Left lung (tissue), 14 donors: ENCODE measurements at places on chromosomes 11 and 22.

DNA sequence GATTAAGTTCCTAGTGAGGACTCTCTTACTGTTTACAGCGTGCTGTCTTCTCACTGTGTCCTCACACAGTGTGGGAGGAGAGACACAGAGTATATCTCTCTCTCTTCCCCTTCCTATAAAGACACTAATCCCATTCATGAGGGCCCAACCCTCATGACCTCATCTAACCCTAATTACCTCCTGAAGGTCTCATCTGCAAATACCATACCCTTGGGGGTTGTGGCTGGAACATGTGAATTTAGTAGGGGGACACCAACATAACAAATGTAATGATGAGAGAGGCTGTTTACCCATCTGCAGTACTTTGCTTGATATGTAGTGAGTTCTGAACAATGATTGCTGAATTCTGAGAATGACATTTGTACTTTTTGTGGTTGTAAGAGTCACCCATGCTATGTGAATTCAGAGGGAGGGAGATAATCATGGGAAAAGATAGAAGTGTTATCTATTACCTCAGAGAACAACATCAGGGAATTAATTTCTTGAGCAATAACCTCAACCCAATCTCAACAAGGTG, 4.9 kb upstream of the OR52W1 start:
- DNase-seq = no peak

DNA sequence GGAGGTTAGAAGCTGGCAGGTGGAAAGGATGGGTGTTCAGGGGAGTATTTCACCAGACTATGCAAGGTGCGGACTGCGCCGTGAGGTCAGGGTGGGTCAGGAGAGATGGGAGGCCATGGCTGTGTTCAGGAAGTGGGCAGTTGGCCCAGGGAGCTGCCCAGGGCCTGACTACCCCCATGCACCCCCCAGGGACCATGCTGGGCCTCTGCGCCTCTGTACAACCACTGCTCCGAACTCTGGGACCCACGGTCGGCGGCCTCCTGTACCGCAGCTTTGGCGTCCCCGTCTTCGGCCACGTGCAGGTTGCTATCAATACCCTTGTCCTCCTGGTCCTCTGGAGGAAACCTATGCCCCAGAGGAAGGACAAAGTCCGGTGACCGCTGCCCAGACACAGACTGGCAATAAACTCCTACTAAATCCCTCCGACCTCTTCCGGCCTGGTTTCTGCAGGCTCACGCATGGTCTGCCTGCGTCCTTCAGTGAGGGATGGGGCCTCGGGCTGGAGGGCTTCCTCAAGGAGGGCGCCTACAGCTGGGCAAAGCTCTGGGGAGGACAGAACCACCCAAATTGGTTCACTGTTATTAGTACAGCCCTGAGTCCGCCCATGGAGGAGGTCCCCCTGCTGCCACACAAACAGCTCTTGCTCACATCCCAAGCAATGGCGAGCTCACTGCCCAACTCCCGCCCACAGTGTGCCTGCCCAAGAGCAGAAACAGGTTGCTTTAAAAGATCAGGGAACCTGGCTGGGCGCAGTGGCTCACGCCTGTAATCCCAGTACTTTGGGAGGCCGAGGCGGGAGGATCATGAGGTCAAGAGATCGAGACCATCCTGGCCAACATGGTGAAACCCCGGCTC, 4.2 kb downstream of the PHLDA2 start:
- no peak for DNase-seq

DNA sequence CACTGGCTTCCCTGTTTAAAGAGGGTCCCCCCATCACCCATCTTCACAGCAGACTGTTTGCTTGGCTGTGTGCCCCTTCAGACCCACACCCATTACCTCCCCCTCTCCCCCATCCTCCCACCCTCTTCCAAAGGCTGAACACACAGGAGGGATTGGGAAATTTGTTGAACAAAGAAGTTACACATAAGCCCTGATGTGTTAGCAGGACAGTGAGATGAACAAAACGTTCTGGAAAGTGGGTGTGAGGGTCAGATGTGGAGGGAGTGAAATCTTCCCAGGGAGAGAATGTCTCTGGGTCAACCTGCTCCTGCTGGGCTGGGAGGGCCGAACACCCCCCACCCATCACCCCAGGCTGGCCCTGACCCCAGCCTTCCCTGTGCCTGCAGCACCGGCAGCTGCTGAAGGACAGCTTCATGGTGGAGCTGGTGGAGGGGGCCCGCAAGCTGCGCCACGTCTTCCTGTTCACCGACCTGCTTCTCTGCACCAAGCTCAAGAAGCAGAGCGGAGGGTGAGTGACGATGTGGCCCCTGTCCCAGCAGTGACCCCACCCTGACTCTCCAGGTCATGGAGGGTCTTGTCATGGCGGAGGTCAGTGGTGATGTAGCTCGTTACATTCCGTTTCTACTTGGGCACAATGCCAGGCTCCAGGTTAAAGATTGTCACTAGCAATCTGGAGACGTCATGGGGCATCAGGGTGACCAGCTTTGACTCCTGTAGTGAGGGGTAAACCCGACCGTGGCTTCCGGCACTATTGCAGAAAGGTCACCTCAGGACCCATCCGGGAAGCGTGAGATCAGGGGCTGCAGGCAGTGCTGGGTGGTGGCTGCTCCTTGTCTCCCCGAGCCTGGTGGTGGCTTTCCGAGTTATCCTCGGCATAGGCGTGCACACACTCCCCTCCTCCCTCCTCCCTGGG, 103.5 kb downstream of the BCR start:
- DNase-seq = no peak

DNA sequence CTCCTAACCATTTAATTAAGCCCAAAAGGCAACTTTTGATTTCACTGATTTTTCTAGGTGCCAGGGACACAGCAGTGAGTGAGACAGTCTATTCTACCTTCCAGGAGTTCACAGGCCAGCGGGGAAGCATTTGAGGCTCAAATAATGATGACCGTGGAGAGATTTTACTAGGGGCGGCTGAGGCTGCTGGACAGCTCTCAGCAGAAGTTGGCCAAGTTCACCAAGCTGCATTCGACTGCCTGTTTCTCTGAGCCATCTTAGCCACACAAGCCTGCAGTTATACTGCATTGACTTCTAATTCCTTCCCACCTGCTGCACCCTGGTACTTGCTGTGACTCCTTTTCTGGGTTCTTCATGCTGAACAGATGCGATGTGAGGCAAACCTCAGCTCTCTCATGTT, 168.9 kb upstream of the TBCEL start:
- no peak for DNase-seq

DNA sequence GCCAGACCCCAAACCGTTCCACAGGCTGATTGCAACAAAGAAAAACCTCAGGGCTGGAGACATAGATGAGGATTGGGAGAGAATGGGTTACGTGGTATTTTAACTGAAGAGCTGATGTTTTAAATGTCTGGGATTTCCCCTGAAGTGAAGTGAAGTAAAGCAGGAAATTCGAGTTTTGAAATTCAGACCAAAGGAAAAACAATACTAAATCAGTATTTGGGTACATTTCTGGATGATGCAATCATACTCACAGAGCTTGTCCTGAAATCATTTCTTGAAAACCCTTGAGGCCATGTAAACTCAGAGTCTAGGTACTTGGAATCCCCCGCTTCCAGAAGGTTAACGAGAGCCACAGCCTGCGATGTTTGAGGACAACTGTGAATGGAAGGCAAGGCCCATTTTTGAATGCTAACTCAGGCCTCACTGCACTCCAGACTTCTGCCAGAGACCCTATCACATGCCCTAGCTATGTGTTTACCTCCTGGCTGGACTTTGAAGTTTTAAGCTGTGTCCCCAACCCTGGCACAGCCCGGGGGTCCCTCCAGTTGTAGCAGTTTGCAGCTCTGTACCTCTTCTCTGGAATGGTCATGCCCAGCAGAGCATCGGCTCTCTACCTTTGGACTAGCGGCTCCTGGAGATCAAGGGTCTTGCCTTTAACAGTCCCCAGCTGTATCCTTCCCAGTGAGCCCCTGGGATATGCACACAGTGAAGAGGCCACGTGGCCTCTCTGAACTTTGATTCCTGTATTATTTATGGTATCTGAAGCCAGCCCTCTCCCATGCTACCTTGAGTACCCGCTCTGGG, 5.4 kb upstream of the FTH1 start:
- peak; percentile 84 for DNase-seq

DNA sequence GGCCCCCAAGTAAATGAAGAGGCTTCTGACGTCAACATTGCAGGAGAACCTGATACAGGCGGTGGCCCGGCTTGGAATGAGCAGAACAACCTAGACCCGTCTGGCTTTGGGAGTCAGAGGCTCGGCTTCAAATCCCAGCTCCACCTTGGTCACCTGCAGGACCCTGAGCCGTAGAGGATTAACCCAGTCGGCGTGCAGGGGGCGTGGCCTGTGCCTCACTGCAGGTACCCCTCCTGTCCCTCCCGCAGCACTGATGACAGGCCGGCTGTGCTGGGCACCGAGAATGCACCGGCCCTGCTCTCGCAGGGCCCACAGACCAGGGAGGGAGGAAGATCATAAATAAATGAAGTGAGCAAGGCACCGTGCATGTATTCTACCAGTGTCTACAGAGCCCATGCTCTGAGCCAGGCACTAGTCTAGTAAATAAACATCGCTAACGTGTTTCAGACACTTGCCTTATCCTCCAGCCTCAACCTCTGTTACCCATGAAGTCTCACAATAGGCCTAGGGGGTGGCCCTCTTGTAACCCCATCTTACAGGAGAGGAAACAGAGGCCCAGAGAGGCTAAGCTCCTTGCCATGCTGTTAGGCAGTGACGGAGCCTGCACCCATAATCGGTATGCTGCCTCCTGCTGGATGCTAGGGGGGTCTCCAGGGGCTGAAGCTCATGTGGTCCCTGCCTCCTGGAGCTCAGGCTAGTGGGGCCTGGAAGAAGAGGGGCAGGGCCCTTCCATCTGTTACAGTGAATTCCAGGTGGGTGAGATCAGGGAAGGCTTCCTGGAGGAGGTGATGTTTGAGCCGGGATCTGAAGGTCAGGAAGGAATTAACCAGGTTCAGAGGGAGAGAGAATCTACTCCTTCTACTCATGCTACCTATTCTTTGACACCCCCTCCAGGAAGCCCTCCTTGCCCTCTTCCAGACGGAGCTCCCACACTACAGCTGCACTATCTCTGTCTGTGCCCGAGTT, 53.4 kb downstream of the RTL6 start:
- peak; percentile 11 for DNase-seq

DNA sequence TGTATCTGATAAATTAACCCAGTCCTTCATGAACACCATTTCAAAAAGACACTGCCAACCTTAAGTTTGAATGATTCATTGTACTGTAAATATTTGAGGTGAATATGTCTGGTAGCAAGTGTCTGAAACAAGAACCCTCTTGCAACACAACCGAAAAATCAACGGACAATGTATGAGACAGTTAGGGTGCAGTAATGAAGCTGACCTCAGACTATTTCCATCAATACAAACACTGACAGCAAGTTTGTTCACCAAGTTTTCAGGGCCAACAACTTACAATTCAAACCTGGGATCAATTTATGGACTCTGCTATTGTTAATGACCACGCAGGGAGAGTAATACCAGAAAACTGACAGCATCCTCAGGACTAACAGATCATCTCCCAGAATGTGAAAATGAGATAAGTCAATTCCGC, 126.3 kb downstream of the CADM1 start:
- no peak for DNase-seq
